Hematopoietic multipotent progenitor cell treated with erythropoietin and hydrocortisone succinate and interleukin-3 and kit ligand, for 17 days (in vitro differentiated cells): ENCODE measurements at places on chromosomes 7 and 10.

DNA sequence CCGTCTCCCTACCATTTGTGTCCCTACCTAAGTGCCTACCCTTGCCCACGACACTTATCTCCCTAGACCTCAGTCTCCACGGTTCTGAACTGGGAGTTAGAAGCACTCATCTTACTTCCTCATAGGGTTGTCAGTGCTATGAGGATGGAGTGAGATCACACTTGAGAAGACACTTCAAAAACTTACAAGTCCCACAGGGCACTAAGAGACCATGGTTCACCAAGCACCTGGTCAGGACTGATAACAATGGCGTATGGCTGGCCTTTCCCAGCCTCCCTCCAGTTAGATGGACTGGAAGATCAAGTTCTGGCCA, 43.2 kb downstream of the KCNMA1 start:
- no peak for DNase-seq

DNA sequence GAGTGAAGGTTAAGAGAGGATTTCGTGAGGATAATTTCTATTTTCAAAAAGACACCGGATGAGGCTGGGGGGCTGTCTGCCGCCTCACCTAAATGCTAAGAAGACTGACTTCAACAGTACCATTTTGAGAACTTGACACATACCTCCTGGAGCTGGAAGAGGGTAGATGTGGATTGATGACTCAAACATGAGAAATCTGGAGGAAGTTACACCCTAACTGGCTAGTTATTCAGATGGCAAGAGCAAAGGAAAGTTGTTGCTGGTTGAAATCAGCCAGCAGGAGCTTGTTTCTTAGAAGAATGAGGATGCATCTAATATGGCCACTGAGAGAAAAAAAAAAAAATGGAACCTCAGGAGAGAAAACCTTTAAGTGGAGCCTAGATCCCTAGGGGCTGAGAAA, 76.2 kb upstream of the KIAA1217 start:
- no peak for DNase-seq

DNA sequence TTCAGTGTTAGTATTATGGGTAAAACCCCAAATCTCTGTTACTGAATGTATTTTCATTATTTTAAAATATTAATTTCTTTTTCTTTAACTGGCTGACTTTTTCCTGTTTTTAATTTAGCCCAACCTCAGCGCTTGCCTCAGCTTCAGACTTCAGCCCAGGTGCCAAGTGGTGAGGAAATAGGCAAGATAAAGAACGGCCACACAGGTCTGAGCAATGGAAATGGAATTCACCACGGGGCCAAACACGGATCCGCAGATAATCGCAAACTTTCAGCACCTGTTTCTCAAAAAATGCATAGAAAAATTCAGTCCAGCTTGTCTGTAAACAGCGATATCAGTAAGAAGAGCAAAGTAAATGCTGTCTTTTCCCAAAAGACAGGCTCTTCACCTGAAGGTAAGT, 57.5 kb downstream of the MDFIC start:
- no peak for DNase-seq

- DNase-seq = no peak
Measured at GRCh38 chr10:79243181-79244067, 103.8 kb upstream of the PPIF start.

GRCh38 chr10:51521605-51522004, 177.8 kb downstream of the CSTF2T start:
- DNase-seq = no peak

DNA sequence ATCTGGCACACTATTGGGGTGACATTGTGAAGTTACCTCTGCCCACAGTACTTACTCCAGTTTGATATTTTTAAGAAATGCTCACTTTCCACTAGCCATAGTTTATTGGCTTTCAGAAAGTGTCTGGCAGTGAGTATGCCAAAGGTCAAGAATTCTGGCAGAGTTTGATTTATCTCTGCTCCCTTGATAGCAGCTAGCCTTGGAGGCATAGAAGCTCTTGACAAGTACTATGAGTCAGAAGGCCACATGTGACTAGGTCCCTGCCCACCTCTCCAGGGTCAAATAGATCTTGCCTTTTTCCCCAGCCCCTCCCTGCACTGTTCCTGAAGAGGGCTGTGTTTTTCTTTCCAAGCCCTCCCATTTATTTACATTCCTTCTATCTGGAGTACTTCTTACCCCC, 202.2 kb downstream of the AUTS2 start:
- DNase-seq = no peak

- DNase-seq = peak; percentile 8
Measured at GRCh38 chr10:1420661-1421362, 316.5 kb downstream of the ADARB2 start.
